Brain (organoid and tissue), 16 donors: ENCODE measurements at places on chromosomes 1 and 21.

DNA sequence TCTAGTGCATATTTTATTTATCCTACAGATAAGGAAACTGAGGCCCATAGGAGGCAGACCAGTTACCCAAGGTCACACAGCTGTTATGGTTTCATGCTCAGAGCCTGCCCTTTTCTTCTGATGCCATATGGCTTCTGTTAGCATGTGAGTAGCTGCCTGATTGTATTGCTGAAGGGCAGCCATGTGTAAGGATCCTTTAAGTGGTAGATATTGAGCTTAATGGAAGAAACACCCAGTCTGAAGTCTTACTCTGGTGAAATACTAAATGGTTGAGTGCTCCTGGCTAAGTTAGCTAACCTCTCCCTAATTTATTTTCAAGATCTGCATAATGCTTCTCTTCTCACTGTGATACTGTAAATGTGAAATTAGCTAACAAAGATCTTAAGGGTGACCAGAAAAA is 30.9 kb downstream of the ADAMTS5 start:
- DNase-seq = no peak

DNA sequence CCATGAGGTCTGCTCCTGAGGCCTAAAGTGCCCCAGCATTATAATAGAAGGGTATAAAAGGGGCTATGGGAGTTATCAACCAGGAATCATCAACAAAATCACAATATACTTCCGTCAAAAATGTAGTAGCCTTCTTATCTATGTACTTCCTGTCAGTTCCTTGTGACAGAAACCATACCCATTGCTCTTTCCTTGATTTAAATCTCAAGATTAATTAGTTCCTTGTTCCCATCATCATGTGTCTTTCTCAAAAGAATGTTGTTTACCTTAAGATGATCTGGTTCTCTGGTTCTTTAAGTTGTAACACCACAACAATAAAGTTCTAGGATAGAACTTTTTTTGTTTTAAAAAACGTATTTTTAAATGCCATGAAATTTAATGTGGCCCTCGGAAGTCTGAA is 833.3 kb downstream of the LTN1 start:
- DNase-seq = no peak

DNA sequence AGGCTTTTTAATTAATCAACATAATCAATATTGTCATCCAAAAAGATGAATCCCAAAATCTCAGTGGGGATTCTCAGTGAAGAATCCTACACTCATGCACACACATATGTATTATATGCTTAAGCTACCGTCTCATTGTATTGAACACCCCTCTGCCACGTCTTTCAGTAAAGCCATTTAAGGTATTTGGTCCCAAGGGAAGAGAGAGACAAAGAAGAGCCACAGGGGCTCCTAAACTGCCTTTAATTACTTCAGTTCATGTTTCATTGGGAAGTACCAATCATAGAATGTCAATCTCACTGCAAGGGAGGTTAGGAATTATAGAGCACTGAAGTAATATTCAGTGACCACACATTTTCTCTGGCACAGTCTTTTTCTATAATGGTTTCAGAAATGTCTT is 388.6 kb upstream of the NEGR1 start:
- no peak for DNase-seq

DNA sequence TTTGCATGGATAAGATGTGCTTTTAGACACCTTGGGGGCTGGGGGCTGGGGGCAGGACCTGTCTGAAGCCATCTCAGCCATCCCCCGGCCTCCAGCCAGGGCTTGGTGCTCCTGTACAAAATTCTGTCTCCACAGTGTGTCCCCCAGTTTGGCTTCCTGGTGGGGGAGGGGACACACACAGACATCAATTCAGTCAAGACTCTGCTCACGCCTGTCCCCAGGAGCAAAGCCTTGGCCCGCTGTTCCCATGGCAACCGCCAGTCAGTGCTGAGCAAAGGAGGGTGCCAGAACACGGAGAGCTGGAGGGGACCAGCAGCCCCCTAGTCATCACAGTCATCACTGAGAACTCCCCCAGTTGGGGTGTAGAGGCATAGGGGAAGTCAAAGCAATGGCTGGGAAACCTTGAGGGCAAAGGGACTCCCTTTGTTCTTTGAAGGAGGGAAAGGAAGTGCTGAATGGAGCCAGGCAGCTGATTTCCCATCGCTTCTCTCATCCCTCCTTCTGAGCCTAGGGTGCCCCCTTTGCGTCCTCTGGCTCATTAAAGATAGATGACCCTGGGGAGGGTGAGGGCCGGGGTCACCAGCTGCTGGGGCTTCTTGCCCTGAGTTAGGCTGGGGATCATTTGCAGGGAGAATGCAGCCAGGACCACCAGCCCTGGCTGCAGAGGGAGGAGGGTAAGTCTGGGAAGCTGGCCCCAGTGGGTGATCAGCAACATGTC is 134.9 kb upstream of the IPO9 start:
- DNase-seq = peak; percentile 96

GRCh38 chr1:232307296-232308017 is 322.5 kb downstream of the SIPA1L2 start:
- no peak for DNase-seq

GRCh38 chr1:15942661-15943327 is 33.1 kb downstream of the ZBTB17 start:
- DNase-seq = no peak

- no peak for DNase-seq
Observed at GRCh38 chr1:71364236-71364635, 283.4 kb upstream of the ZRANB2 start.

DNA sequence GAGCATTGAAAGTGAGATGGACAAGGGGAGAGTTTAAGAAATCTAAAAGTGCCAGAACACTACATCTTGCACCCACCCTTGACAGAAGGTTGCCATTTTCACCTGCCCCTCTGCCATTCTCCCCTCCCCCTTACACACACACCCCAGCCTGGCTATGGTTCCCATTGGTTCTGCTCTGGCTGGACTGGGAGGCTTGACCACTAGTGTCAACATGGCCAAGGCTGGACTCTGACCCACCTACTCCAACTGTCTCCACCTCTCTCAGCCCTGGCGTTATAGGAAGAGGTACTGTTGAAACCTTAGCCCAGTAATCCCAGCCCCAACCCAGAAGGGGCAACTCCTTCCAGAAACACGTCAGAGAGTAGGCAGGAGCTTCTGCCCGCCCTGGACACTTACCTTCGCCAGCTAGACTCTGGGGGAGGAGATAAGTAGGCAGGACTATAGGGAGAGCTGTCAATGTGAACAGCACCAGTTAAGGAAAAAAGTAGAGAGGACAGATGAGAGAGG is 4.5 kb downstream of the CRTC2 start:
- DNase-seq = no peak

GRCh38 chr1:211082824-211083223 is 51.1 kb downstream of the KCNH1 start:
- no peak for DNase-seq

DNA sequence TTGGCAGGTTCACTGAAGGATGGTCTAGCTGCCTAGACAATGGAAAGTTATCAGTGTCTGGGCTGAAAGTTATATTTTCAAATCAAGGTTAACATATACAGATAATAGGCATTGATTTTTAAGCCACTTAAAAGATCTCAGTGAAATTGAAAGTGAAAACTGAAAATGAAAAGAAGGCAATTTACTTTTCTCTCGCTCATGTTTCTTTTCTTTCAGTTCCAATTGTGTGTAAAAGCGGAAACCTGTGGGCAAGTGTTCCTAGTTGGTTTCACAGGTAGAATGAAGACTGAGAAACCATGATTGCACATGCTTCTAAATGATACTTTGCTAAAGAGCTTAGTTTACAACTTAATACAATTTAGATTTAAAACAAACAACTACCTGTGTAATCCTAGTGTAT is 383.7 kb downstream of the ZP4 start:
- DNase-seq = no peak

GRCh38 chr1:183139281-183139942 is 46.7 kb upstream of the LAMC2 start:
- no peak for DNase-seq

- no peak for DNase-seq
Observed at GRCh38 chr1:201907621-201908020, 18.9 kb downstream of the SHISA4 start.

- no peak for DNase-seq
Observed at GRCh38 chr1:109818271-109818987, 54.7 kb upstream of the EPS8L3 start.

DNA sequence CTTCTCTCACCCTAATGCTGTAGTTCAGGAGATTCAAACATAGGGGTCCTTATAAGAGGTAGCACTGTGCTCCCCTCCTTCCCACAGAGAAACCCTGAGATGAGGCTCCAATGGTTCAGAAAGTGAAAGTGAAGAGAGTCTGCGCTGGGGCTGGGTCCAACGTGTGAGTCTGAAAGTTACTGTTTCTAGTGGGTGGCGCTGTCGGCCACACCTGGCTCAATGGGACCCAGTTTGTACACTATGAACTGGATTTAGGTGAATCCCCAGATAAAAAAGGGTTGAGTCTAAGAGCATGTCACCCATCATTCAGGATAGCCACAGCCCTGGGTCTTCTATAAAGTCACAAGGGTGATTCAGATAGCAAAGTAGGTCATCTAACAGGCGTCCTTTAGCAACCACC is 2.8 kb downstream of the SMCP start:
- DNase-seq = no peak

- no peak for DNase-seq
Observed at GRCh38 chr1:235009074-235009473, 119.6 kb downstream of the TOMM20 start.

GRCh38 chr1:41277371-41277975 is 35.4 kb upstream of the SCMH1 start:
- DNase-seq = peak; percentile 74

DNA sequence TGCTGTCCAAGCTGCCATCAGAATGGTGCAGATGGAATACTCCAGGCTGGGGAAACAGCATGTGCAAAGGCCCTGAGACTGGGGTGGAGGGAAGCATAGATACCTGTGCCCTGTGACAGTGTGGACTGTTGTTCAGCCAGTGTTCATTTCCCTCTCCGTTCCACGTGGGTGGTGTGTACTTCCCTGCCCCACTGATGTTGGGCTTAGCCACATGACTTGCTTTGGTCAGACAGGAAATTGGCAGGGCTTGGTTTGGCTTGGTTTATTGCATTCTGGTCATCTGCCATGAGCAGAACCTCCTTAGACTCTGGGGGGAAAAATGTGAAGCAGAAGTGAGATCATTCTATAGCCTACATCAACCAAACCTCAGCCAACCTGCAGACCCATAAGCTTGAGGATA is 102.4 kb upstream of the IGSF21 start:
- DNase-seq = no peak
